Suppressor macrophage (primary cell): ENCODE measurements at places on chromosomes 3 and 15.

DNA sequence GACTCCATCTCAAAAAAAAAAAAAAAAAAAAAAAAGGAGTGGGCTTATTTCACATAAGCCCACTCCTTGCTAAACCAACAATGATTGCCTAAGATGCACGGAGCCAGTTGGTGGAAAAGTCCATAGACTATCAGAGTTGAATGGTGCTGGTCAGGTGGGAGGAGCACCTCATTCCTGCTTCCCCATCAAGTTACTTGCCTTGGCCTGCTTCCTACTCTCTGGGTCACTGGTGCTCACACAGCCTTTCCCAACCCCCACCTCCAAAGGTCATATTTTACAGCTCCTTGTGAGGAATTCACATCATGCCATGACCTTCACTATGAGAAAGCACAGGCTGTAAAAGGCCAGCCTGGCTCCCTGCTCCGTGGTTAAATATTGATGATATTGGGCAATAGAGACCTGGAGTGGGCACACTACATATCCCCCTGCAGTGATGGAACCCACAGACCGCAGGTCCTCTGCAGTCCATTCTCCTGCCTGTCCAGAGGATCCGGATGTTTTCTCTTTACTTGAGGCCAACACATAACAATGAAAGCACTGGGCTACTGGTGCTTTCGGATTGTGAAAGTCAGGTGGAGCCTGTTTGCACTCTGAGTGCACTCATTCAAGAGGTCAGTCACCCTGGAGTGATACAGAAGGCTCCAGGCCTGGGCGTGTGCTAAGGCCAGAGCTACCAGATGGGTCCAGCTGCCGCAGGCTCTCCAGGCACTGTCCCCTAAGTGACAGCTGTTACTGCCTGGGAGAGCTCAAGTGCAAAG, at the start of gene SLC51B:
Gene SLC51B, plus strand, starts transcription at position 664 of the 758 bp plus-strand sequence. CDS start 4,618 bp downstream, outside the sequence.
- DNase-seq = peak; percentile 44

DNA sequence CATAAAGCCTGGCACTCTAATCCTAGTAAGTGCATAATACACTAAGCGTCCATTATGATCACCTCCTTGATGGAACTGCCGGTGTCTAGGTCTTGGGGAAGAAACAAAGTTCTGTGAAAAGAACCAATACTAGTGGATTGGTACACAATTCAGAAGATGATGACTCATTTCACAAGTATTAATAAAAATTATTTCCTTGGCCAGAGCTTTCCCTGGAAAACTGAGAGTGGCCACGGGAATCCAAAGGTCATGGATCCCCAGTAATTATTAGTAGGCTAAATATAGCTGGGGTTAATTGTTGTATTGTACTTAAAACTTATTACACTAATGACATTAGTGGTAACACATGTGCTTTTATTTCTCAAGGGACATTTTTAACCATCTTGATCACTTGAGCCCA, 808.0 kb upstream of the NR2F2 start:
- DNase-seq = no peak

GRCh38 chr3:180680097-180680430, 775 bp upstream of the CCDC39 start:
- no peak for DNase-seq

GRCh38 chr3:197718891-197719290, 17.8 kb downstream of the RUBCN start:
- DNase-seq = no peak

- DNase-seq = peak; percentile 30
These were observed 15.5 kb upstream of the ACAP2 start for GRCh38 chr3:195458316-195458717.

- DNase-seq = no peak
These were observed 41.6 kb upstream of the IL20RB start for GRCh38 chr3:136916223-136916622.

- no peak for DNase-seq
These were observed 190.3 kb downstream of the MCTP2 start for GRCh38 chr15:94421706-94422105.

- DNase-seq = no peak
These were observed 412.7 kb downstream of the CNTN4 start for GRCh38 chr3:2511356-2511755.

GRCh38 chr3:8443829-8444791, 57.5 kb upstream of the LMCD1 start:
- DNase-seq = peak; percentile 19

DNA sequence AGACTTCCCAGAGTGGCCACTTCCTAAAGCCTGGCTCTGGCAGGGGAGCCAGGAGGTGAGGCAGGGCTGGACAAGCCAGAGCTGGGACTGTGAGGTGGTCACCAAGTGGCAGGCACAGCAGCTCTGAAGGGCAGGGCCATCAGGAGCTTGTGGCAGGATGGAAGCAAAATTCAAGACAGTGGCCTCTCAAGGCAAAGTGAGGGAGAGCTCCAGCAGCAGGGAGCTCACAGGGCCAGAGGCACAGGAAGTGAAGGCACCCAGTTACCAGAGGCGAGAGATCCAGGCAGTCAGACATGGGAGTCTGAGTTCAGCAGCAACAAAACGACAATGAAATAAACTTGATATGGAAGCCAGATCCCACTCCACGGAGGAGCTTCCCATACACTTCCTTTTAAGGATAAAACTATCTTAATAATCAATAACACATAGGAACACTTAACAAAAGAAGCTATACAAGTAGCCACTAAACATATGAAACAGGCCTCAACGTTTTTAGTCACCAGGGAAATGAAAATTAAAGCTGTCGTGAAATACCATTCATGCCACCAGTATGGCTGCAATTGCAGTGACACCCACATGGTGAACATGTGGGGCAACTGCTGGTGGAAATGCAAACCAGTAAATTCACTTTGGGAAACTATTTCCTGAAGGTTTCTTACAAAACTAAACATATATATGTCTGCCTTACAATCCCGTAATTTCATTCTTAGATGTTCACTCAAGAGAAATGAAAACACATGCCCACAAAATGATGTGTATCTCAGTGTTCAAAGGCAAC, 35.4 kb upstream of the TMEM158 start:
- DNase-seq = peak; percentile 12

GRCh38 chr3:82078246-82078645, 316.8 kb upstream of the GBE1 start:
- no peak for DNase-seq

DNA sequence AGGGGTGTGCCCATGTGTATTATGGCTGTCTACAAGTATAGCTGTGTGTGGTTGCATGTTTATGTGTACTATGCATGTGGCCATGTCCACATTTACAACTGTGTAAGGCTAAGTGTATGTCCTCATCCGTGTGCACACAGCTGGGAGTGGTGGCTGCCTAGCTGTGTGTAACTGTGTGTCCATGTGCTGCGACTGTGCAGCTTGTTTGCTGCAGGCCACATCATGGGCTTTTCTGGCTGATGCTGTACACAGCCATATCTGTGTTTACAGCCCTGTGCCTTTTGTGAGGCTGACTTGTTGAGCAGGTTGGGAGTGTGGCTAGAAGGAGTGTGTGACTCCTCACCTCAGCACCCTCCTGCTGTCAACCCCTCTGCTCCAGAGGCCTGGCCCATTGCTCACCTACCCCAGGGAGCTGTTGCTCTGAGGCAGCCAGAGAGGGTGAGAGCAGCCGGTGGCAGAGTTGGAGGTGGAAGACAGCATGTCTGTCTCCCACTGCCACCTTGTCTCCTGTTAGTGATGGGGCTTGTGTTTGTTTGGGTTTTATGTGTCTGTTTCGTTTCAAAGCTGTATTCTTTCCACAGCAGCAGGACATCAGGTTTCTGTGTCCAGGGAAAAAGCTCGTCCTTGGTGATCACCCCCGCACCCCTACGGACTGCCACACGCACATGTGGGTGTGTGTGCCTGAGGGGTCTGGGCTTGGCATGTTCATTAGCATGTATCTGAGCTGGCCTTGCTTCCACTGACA, 1.4 kb upstream of the GRM2 start:
- DNase-seq = no peak

DNA sequence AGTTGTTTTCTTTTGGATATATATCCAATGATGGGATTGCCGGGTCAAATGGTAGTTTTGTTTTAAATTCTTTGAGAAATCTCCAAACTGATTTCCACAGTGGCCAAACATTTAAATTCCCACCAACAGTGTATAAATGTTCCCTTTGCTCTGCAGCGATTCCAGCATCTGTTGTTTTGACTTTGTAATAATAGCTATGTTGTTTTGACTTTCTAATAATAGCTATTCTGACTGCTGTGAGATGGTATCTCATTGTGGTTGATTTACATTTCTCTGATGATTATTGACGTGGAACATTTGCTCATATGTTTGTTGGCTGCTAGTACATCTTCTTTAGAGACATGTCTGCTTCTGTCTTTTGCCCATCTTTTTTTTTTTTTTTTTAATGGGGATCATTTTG, 332.2 kb upstream of the GBE1 start:
- no peak for DNase-seq

GRCh38 chr3:50633230-50633790, 16.4 kb downstream of the MAPKAPK3 start:
- peak; percentile 72 for DNase-seq

GRCh38 chr15:67462875-67463274, 58.1 kb upstream of the C15orf61 start:
- no peak for DNase-seq

GRCh38 chr15:85073556-85074194, 92.0 kb downstream of the PDE8A start:
- no peak for DNase-seq

DNA sequence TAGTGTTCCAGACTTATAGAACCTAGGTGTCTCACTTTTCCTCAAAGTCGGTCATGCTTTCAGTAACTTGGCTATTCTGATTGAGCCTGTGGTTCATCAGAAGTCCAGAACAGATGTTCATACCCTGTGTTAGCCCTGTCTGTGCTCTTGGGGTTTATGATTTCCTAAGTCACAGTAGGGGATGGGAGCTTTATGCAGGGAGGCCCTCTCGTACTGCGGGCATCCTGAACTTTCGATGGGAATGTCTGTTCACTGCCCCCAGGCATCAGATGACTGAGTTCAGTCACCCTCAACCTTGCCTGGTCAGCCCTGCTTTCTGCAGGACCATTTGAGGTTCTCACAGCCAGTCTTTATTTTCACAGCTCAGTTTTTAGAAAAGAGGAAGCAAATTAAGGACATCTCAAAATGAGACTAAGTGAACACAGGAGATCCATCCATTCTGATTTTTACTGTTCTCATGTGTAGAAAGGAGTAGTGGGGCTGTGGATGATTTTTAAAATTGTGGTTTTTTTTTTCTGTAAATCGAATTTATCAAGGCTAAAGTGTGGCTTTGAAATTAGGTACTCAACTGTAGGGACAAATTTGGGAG, 71.3 kb downstream of the CMTM8 start:
- DNase-seq = no peak

DNA sequence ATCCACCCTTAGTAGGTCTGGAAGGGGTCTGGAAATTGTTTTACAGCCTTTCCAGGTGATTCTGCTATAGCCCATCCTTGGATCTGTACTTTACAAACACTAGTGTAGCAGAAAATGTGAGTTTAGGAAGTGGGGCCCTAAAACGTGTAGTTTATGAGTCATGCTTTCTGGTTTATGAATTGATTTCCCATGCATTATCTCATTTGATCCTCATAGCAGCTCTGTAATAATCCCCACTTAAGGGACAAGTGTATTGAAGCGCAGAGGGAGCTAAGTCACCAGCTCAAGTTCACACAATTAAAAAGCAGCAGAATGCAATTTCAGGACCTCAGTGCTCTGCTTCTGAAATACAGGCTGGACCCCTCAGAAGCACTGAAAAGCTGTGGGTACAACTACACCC, 22.7 kb upstream of the STARD5 start:
- DNase-seq = no peak

DNA sequence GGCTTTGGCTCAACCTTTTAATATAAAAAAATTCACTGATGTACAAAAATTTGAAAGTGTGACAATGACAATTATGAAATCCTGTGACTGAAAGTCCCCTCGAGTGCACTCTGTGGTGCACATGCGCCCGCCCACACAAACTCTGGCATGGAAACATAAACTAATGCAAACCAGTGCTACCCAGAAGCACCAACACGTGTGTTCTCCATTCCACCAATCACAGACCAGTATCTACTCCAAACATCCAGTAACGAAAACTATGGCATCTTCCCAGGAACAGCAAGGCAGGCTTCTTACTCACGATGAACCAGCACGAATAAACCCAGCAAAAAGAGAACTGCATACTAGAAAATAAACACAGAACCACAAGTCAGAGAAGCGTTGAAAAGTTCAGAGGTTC, 11.7 kb upstream of the NMB start:
- DNase-seq = peak; percentile 13

DNA sequence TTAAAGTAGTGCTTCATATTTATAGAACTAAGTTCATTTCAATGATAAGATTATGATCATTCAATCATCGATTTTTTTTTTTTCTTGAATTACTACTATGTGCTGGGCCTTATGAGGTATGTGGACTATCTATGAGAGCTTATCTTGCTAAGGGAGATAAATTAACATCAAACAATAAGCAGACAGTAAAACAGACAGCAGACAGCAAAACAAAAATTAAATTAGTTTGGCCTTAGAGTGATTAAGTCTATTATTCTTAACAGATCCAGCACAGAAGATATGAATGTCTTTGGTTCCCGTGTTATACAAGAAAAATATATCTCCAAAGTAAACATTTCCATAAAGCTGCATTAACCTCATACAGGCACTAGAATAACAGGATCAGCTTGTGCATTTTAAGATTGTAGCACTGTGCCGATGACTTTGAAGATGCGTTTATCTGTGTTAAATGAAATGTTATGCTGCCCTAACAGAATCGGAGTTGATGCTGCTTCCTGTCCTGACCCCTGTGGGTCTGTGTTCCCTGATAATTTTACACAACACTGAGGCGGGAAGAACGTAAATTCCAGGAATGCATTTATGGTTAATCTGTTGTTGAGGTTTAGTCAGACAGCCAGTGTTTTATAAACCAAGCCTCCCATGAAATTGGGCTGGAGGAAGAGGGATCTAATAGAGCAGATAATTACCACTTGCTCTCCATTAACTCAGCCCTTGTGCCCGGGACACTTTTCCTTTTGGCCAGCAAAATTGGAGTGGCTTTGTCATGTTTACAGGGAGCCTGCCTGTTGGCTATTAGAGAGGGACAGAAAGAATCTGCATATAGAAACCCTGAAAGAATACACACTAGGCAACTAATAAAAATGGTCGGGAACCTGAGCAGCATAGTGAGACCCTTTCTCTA, 80.8 kb downstream of the GHSR start:
- DNase-seq = no peak
